ENCODE measurements at places on chromosomes 6 and 20. TPM values are rescaled to one million over a fixed set of nuclear protein-coding genes. Genes with fewer than 3 reads are reported as not detected.

NFKBIL1 gene
- polyA plus RNA-seq: 16.7 TPM

SLC17A4 gene
- 0.02 TPM for polyA plus RNA-seq

ABHD12 gene
- polyA plus RNA-seq: 25.3 TPM

PRL gene
- not detected for polyA plus RNA-seq

EYA2 gene
- 2.7 TPM for polyA plus RNA-seq

HCRTR2 gene
- polyA plus RNA-seq: 0.16 TPM

CCM2L gene
- polyA plus RNA-seq: 10.3 TPM

PRDM1 gene
- polyA plus RNA-seq: 0.41 TPM

All from right cardiac atrium (tissue), 5 donors.